GM10248 (cell line): ENCODE measurements at places on chromosomes 7 and 10.
A peak's percentile ranks its signal among the peaks of the same experiment; 100 is the strongest.

GRCh38 chr10:69835875-69836730 lies 34.4 kb downstream of the COL13A1 start:
- DNase-seq: no peak

DNA sequence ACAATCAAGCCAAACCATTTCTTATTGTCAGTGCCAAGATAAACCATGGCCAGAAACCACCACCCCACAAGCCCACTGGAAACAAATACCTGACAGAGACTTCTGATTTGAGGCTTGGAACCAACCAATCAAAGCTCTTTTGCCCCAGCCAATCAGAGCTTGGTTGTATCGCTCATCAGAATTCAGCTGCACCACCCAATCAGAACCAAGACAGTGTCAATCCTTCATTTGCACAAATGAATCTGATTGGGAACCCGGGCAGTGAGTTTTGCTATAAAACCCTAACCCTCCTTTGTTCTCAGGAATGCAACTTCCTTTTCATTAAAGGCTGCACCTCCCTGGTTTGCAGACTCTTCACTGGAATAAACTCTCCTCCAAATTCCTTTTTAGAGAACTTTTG lies 87.4 kb downstream of the ELAPOR2 start:
- DNase-seq: no peak

GRCh38 chr7:118214051-118214832 lies 10.3 kb upstream of the ANKRD7 start:
- peak; percentile 89 for DNase-seq

GRCh38 chr10:14578060-14578952 lies 196.4 kb downstream of the FAM107B start:
- no peak for DNase-seq

GRCh38 chr7:158404031-158404761 lies 183.4 kb downstream of the PTPRN2 start:
- DNase-seq: no peak

DNA sequence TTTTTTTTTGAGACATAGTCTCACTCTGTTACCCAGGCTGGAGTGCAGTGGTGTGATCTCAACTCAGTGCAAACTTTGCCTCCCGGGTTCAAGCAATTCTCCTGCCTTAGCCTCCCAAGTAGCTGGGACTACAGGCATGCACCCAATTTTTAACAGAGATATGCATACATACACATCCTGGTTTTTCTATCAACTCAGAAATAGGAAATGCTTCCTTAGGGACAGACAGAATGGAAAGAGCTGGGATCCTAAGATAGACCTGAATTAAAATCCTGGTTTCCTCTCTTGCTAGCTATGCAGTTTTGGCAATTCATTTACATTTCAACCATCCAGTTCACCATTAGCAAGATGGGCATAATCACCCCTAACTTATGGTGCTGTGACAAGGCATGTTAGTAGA lies 347.5 kb downstream of the GPAM start:
- DNase-seq: no peak

GRCh38 chr10:63681993-63682697 lies 160.9 kb downstream of the REEP3 start:
- DNase-seq: no peak

GRCh38 chr10:132971448-132972148 lies 29.2 kb upstream of the CFAP46 start:
- DNase-seq: no peak

- no peak for DNase-seq
Measured at GRCh38 chr7:106589198-106589879, 71.6 kb downstream of the CCDC71L start.

DNA sequence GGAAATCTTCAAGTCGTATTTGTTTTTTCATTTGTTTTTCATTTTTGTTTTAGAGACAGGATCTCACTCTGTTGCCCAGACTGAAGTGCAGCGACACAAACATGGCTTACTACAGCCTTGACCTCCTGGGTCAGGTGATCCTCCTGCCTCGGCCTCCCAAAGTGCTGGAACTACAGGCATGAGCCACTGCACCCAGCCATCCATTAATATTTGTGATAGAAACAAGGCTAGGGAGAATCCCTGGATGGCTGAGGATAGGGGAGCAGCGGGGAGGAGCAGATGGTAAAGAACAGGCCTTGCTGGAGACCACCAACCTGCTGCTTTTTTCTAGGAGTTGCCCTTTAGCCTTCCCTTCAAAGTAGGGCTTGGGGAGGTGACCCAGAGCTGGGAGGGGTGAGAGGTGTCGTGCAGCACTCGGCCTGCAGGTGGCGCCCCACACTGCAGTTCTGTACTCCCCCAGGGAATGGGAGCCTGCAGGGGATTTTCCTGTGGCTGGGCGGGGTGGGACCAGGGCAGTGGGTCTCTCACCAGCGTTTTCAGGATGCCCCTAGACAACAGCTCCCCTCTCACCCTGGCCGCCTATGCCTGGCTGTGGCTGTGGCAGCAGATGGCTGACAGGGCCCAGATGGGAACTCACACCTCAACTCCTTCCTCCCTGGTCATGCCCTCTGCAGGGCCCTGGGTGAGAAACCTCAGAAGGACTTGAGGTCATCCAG lies 12.6 kb upstream of the CDH23 start:
- DNase-seq: peak; percentile 79

GRCh38 chr7:45663167-45663921 lies 89.2 kb downstream of the ADCY1 start:
- peak; percentile 52 for DNase-seq

GRCh38 chr10:72375585-72375984 lies 20.9 kb upstream of the DNAJB12 start:
- no peak for DNase-seq

GRCh38 chr10:7817576-7817975 lies 729 bp upstream of the TAF3 start:
- no peak for DNase-seq

- DNase-seq: no peak
Measured at GRCh38 chr10:77409697-77410471, 227.7 kb downstream of the KCNMA1 start.

DNA sequence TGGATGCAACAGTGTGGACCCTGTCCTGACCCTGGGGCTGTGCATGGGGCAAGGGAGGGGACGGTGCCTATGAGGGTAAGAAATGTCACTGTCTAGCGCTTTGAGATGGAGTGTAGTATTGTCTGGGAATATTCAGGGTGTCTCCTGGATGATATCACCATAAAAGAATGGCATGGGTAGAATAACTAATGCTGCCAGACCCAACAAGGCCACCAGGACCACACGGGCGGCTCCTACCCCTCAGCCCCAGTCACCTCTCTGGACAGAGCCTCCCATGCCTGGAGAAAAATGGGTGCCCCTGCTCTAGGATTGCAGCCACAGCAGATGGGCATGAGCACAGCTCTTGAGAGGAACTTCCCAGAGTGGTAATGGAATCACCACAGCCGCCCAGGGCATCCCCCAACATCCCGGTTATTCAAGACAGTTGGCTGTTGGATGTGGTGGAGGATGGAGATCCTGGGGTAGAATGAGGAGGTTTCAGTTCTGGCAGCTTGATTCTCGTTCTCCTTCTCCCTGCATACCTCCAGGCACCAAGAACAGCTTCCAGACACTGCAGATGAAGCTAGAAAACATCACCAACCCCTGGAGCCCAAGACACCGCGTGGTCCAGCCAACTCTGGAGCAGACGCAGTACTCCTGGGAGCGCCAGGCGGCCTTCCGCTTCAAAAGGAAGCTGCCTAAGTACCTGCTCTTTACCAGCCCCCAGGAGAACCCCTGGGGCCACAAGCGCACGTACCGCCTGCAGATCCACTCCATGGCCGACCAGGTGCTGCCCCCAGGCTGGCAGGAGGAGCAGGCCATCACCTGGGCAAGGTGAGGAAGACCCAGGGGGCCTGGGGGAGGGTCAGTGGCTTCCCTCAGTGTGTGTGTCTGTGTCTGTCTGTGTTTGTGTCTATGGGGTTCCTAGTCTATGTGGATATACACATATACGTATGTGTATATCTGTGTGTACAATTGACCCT lies 6.2 kb downstream of the AOC1 start:
- DNase-seq: no peak

- DNase-seq: no peak
Measured at GRCh38 chr7:139153832-139154231, 44.3 kb upstream of the ZC3HAV1 start.

- peak; percentile 59 for DNase-seq
Measured at GRCh38 chr10:119871881-119872609, 598 bp downstream of the MCMBP start.

- peak; percentile 78 for DNase-seq
Measured at GRCh38 chr7:142808802-142809583, 38.2 kb downstream of the PRSS2 start.

DNA sequence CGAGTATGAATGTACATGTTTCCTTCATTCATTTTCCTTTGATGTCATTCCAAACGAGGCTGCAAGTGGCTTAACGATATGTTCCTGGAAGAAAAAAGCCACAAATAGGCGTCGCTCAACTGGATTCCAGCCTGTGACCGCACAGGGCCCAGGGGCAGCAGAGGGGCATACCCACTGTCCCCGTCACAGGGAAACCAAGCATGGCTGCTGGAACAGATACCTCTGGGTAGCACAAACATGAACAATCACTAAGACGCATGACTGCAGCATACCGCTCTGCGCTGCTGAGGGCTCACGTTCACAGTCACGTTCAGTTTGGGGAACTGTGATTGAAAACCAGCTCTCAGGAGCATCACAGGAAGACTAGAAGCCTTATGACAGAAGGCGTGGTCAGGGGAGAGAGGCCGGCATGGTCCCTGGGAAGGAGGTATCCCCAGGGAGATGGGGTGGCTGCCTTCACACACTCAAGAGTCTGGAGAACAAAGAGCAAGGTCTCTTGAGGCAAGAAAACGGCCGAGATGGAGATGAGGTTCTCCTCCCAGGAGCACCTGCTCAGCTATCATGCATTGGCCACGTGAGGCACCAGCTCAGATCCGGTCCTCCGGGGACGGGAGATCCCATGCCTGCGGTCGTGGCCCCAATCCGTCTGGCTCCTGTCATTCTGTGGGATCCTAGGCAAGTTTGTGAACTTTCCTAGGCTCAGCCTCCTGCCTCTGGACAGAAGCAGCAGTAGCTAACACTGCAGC lies 213.6 kb downstream of the DIP2C start:
- no peak for DNase-seq

- DNase-seq: no peak
Measured at GRCh38 chr7:6252748-6253147, 19.7 kb downstream of the CYTH3 start.

DNA sequence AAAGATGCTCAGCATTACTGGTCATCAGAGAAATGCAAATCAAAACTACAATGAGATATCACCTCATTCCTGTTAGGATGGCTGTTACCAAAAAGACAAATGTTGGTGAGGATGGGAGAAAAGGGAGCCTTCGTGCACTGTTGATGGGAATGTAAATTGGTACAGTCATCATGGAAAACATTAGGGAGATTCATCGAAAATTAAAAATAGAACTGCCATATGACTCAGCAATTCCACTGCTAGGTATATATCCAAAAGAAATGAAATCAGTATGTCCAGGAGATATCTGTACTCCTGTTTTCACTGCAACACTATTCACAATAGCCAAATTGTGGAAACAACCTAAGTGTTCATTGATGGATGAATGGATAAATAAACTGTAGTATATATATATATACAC lies 228.1 kb downstream of the ACTR3B start:
- DNase-seq: no peak
